ENCODE measurements at places on chromosomes 7 and 10.

DNA sequence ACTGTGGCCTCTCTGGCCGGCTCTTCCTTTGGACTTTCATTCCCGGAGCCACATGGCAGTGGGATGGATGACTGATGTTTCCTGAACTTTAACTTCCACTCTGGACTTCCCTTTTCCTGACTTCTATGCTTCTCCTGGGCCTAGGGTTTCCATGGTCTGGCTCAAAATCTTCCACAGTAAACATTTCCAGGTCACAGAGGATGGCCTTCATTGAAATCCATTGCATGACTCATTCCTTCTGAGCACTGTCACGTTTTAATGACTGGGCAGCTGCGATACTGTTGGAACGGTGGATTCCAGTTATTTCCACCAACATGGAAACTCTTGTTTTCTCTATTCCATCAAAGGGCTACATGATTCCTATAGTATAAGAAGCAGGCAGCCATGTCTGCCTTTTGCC lies 24.4 kb upstream of the ZNF273 start:
- no peak for DNase-seq

GRCh38 chr7:105664816-105665525 lies 83.7 kb upstream of the EFCAB10 start:
- DNase-seq: no peak

DNA sequence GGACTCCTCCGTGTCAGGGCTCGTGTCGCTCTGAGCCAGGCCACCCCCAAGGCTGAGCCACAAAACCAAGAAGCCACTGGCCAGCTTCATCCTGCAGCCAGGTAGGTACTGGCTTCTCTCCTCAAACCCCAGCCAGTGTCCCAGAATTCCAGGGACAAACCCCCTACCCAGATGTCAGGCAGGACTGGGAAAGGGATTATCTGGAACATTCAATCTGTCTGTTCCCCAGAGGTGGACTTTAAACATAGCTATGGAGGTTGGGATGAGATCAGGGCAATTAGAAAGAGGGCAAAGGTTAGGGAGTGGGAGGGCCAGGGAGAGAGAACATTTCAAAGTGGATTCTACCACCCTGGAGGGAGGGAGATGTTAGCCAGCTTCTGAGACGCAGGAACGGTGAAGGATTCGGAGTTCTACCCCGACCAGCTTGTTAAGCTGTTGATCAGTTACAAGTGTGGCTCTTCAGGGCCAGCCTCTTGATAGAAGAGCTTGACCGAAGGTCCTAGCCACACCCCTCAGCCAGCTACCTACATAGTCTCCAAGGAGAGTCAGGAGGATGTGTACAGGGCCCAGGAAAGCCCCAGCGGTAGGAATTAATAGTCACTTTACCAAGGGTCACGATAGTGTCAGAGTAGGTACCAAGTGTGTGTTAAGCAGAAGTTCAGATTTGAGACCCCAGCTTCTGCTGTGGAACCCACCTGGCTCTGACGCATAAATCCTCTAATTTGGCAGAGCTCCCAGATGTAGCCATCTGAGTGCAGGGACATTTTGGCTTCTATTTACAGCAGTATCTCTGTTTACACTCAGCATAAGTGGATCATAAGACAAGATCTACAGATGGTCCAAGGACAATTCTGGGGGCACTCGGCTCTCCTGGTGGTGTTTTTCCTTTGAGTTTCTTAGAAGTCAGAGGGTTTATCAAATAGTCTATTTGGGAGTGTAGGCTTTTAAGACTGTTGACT lies at the start of gene PLA2G12B:
Gene PLA2G12B (minus strand): TSS at position 211 of the 959 bp plus-strand sequence. CDS start 121 bp downstream, at position 90.
- DNase-seq: no peak

DNA sequence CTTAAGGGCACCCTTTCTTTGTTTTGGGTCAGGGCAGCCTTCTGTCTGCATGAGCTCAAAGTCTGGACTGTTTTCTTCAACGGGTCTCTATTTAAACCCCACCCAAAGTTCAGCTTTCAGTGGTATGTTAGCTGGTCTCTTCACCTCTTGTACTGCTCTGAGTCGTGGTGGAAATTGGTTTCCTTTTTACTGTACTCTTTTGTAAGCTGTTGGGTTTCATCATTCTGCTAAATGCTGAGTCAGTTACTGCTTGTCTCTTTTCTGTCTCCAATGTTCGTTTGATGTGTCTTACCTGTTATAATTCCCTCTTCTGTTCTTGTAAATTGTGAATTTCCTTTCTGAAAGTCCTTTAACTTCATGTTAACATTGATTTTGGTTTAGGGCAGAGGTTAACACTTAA lies 64.1 kb upstream of the MALRD1 start:
- no peak for DNase-seq
